Lower lobe of right lung (tissue), 2 donors: ENCODE measurements at places on chromosomes 1 and 21. TPM values are rescaled to one million over a fixed set of nuclear protein-coding genes. Genes with fewer than 3 reads are reported as not detected.

Gene LCE2B
- not detected for total RNA-seq

Gene MCOLN2
- total RNA-seq: 5.1 TPM

Gene PTGFR
- 4.5 TPM for total RNA-seq

Gene TCHH
- total RNA-seq: 0.15 TPM

Gene OR2T1
- total RNA-seq: not detected

Gene OR2G2
- total RNA-seq: not detected

Gene VPS72
- total RNA-seq: 45.3 TPM

Gene MX2
- 35.5 TPM for total RNA-seq

Gene KRTAP20-3
- not detected for total RNA-seq

Gene TTLL7
- 20.3 TPM for total RNA-seq

Gene ST6GALNAC5
- 16.3 TPM for total RNA-seq

Gene TMOD4
- total RNA-seq: 2.1 TPM

Gene NCDN
- total RNA-seq: 20.2 TPM

Gene LIN28A
- not detected for total RNA-seq

Gene CSTB
- total RNA-seq: 154 TPM

Gene UTS2
- not detected for total RNA-seq

Gene ELAVL4
- not detected for total RNA-seq

Gene GBP2
- total RNA-seq: 48.8 TPM

Gene KRTAP12-2
- not detected for total RNA-seq

Gene HAO2
- not detected for total RNA-seq

Gene RIMKLA
- total RNA-seq: 7.1 TPM

Gene KISS1
- total RNA-seq: not detected

Gene CALML6
- not detected for total RNA-seq

Gene CLEC20A
- total RNA-seq: not detected

Gene RHD
- total RNA-seq: not detected

Gene AMY1B
- 5.8 TPM for total RNA-seq

Gene CYP2J2
- 2.7 TPM for total RNA-seq

Gene SLC35F3
- 0.41 TPM for total RNA-seq

Gene APCS
- not detected for total RNA-seq

Gene C4BPA
- total RNA-seq: 65.2 TPM

Gene S100B
- 4.5 TPM for total RNA-seq

Gene MMEL1
- 7.6 TPM for total RNA-seq

Gene POU3F1
- not detected for total RNA-seq

Gene ADAMTS1
- total RNA-seq: 59.3 TPM

Gene LEFTY2
- total RNA-seq: 1.2 TPM

Gene PLXNA2
- total RNA-seq: 83.9 TPM

Gene C1orf115
- total RNA-seq: 26.3 TPM

Gene CLDN14
- not detected for total RNA-seq

Gene HFM1
- total RNA-seq: 1.2 TPM

Gene ZMYND12
- 2.8 TPM for total RNA-seq

Gene WNT3A
- total RNA-seq: 6.0 TPM

Gene ERRFI1
- total RNA-seq: 65.1 TPM

Gene TBX19
- total RNA-seq: 3.1 TPM

Gene FAM131C
- total RNA-seq: not detected

Gene PSMA5
- 55.4 TPM for total RNA-seq

Gene ATP6V1G3
- not detected for total RNA-seq

Gene RAB42
- total RNA-seq: 7.0 TPM

Gene PCSK9
- 25.7 TPM for total RNA-seq

Gene ZFP69
- total RNA-seq: 3.6 TPM

Gene GSTM1
- total RNA-seq: not detected

Gene SERPINC1
- 0.30 TPM for total RNA-seq

Gene NID1
- 46.6 TPM for total RNA-seq

Gene RBM34
- 57.3 TPM for total RNA-seq

Gene OPTC
- total RNA-seq: not detected

Gene CACNA1S
- total RNA-seq: 0.06 TPM

Gene RAVER2
- 12.0 TPM for total RNA-seq

Gene MROH9
- 1.2 TPM for total RNA-seq

Gene DCST1
- not detected for total RNA-seq
